Activated CD4-positive, alpha-beta T cell treated with anti-CD3 and anti-CD28 coated beads for 1 hour (primary cell): ENCODE measurements at places on chromosomes 6 and 20.

GRCh38 chr6:90194371-90194841 is 102.2 kb downstream of the BACH2 start:
- no peak for DNase-seq

GRCh38 chr6:126945150-126945685 is 173.3 kb upstream of the RSPO3 start:
- DNase-seq = no peak

DNA sequence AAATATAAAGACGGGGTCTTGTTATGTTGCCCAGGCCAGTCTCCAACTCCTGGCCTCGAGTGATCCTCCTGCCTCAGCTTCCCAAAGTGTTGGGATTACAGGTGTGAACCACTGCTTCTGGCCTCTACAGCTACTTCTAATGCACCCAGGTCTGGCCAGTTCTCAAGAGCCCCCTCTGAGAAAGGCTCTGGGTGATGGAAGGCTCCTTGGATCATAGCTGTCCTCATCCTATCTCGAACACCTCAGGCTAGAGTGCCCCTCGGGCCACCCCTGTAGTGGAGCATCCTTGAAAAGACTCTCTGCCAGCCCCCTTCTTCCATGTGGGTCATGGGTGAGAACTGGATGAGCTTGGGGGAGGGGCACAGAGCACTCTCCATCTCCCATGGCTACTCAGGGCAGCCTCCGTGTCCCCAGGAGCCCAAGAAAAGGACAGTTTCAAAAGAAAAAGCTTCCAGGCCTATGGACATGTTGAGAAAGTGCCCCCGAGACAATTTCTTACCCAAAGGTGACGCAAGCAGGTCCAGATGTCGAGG is 714 bp upstream of the MYLK2 start:
- no peak for DNase-seq

- no peak for DNase-seq
Measured at GRCh38 chr20:48612335-48612734, 215.5 kb downstream of the PREX1 start.

DNA sequence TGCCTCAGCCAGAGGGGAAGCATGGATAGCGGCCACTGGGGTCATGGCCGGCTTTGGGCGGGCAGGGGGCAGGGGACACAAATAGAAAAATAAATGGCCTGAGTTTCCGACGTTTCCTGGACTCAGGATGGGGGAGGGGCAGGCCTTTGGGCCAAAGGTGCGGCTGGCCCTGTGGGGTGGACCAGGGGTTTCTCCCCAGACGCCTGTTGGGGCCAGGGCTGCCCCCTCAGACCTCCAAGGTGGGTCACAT is 6.4 kb upstream of the TCEA2 start:
- DNase-seq = no peak

GRCh38 chr6:70304616-70305015 is 1.7 kb upstream of the COL9A1 start:
- no peak for DNase-seq

DNA sequence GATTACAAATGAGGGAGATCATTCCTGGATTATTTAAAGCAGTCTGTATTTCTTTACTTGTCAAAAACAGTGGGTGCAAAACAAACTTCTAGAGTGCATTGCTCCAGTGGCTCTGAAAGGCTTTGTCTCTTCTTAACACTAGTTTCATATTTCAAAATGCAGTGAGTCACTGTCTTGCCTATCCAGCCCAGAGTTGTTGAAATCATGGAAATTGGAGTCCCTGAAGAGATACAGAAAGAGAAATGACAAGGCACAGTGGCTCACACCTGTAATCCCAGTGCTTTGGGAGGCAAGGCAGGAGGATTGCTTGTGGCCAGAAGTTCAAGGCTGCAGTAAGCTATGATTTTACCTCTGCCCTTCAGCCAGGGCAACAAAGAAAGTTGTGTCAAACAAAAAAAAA is 11.3 kb downstream of the SLC2A12 start:
- no peak for DNase-seq
